NK-92 treated with Interleukin-12 subunit alpha and Interleukin-12 subunit beta, amount 100 ng/mL, for 24 hours (cell line): ENCODE measurements at places on chromosomes 1 and 21.

- no peak for DNase-seq
These were observed 96.9 kb downstream of the RGL1 start for GRCh38 chr1:183901748-183902330.

GRCh38 chr1:117143871-117144270, 22.3 kb upstream of the TRIM45 start:
- DNase-seq, result no peak

DNA sequence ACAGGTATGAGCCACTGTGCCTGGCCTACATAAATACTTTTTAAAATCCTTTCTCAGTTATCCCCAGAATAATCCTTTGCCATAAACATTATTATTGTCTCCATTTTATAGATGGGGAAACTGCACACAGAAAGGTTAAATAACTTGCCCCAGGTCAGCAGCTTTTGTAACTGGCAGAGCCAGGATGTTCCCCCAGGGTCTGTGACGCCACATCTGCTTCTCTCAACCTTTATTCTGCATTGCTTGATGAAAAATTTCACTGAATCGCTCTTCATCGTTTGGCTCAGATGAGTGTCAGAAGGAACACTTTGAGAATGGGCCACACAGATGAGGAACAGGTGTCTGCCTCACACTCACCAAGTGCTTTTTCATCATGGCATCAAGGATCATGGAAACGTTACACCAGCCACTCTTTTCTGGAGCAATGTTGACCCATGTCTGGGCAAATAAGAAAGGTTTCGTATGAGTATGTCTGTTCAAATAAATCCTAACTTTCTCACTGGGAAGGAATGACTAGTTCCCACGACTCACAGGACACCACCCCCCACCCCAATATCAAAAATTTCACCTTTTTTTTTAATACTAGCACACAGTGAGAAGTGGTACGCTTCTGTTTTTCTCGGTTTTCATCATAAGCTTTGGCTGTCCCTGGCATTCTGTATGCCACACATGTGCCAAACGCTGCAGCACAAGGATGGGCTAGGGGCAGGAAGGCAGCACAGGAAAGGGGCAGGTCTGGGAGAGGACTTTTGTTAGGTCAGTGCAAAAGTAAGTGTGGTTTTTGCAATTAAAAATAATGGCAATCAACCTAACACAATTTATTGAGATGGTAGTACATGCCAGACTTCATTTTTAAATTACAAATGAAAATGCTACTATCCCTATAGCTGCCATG, 9.0 kb upstream of the PTGFRN start:
- no peak for DNase-seq

- no peak for DNase-seq
These were observed 450.0 kb downstream of the USP25 start for GRCh38 chr21:16179773-16180172.

- no peak for DNase-seq
These were observed 21.7 kb upstream of the GRIK1 start for GRCh38 chr21:29961291-29962027.

DNA sequence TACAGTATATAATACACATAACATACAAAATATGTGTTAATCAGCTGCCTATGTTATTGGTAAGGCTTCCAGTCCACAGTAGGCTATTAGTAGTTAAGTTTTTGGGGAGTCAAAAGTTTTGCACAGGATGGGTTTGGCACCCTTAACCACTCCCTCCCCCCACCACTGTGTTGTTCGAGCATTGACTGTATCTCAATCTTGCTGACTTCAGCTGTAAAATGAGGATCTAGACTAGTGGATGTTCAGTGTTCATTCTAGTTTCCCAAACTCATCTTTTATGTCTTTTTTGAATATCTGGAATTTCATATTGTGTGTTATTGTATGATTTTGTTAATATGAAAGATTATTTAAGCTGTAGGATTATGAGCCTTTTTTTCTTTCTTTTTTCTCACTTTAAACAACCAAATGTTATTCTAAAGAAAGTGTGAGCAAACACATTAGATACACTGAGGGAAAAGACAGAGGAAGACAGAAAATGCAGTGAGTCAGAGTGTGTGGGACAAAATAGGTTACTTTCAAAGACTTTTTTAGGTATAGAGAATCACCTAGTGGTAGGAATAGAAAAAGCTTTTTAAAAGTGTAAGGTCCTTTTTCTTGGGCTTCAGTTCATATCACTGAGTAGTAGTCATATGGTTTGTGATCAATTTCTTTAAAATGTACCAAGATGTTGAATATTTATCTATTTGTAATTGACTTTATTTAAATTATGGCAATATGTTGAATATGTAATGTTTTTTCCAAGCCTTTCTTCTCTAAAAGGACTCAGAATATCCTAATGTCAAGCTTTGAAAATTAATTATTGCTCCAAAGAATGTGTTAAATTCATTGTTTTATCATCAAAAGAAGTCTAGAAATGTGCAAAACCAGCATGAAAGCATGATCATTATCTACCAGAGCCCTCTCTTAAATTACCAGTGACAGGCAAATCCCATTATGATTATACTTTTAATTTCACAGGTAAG, 17.9 kb upstream of the CENPF start:
- DNase-seq, result no peak

DNA sequence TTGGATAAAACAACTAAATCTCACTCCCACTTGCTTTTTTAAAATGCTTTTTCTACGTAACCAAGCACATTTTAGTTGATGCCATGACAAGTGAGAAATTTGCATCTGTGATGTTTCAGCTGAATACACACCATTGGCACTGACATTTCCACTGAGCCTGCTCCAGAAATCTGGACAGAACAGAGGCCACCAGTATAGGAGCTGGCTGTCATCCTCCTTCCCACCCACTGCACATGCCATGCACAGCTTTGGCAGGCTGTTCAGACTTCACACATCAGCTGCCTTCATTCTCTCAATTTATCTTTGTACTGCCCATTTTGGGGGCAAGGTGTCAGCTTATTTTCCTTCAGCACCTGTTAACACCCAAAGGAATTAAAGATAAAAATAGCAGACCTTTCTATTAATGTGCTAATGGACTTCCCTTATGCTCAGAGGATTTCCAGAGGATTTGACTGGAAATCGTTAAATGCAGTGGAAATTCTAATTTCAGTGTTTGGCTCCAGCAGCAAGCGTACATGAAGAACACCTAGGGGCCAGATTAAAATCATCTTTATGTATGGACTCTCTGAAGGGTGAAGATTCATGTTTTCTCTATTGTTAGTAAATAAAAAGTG, 12.9 kb upstream of the PODN start:
- no peak for DNase-seq

DNA sequence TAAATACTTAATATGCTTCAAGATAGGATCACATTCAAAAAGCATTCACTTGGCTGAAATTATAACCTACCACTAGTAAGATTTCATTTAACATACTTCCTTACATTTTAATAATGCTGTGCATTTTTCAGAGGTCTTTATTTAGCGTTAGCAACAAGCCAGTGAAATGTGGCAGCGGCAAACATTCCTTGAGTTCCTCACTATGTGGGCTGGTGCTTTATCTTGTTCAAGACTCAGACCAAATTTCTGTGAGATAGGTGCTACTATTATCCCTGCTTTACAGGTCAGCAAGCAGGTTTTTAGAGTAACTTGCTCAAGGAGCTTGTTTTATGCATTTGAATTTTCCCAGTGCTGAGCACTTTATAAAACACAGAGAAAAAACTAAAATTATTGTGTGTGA, 132.7 kb downstream of the PLPPR4 start:
- no peak for DNase-seq

DNA sequence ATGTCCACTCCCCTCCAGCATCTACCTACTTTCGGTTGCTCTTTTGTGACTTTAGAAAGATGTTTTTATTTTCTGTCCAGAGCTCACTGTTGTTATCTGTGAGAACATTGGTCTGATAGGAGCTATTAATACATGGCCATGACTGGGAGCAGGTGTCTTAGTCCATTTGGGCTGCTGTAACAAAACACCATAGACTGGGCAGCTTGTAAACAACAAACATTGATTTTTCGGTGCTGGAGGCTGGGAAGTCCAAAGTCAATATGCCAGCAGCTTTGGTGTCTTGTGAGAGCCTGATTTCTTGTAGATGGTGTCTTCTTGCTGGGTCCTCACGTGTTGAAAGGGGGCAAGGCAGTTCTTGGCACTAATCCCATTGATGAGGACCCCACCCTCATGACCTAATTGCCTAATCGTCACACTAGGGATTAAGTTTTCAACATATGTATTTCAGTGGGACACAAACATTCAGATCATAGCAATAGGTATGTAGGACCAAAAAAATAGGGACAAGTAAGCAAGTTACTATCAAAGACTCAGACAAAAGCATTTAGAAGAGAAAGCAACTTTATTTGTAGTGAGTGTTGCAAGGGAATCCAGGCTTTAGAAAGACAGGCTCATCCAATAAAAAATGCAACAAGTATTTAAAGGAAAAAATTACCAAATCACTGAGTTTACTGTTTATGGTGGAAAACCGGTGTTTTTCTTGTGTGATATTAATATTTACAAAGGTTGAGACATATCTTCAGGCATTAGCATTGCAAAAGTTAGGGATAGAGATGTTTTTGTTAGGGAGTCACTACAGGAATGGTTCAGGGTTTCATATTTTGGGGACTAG, 55.2 kb upstream of the WDR26 start:
- DNase-seq, result no peak

DNA sequence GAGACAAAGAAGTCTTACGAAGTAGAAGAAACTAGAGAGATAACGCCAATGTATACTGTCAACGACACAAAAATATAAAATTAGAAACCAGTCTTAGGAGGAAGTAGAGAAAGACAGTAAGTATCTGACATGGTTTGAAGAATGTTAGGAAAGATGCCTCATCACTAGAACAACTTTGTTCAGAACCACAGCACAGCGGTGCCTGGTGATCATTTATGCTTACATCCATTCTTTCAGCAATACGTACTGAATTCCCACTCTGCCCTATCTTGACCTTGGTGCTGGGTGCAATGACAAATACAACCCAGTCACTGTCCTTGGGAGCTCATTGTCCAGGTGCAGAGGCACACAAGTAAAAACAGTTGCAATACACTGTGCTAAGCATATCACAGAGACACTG, 104.4 kb downstream of the TM2D1 start:
- no peak for DNase-seq

DNA sequence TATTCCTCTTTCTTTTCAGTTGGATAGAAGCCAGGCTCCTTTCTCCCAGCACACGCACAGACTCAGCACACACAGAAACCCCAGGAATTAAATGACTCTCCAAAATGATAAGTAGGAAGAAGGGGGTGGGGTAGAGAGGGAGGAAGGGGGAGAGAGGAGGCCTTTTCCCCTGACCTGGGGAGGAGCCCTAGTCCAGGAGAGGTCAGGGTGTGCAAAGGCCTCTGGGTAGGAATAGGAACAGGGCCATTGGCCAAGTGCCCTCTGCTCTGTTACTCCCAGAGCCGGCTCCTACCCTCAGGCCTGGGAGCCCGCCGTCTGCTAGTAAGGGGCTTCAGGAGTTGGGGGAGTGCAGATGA, 35.6 kb upstream of the PUM1 start:
- DNase-seq, result no peak

- no peak for DNase-seq
These were observed 288.5 kb upstream of the POU3F1 start for GRCh38 chr1:38334930-38335592.

- DNase-seq, result no peak
These were observed 41.2 kb upstream of the TDRD10 start for GRCh38 chr1:154460695-154461260.

DNA sequence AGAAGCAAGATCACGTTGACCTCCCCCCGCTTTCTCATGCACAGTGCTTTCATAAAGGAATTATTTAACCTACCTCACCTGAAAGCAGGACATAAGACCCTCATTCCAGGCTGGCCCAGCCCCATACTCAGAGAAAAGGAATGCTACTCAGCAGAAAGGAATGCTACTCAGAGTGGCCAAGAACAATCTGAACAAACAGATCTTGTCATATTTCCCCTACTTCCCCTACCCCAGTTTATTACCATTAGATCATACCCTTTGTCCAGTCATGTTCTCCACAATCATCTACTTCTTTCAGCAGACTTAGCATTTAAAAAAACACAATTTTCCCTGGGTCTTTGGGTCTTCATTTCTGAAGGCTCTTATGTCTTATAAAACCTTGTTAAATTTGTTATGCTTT, 89.8 kb downstream of the SLC16A1 start:
- no peak for DNase-seq

DNA sequence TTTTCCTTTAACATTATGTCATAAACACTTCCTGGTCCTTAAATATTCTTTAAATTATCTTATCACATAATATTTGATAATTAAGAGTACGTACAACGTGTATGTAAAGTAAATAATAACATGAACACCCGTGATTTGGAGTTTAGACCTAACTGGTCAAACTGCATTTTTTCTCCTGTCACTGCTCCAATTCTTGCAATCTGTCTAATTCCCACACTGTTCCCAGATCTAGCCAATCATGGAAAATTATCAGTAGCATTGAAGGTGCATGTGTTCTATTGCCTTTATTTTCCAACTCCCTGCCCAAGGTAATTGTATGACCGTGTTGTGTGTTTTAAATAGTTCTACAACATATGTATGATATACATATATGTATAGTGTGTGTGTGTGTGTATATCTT, 2.1 kb upstream of the PM20D1 start:
- DNase-seq, result no peak

- no peak for DNase-seq
These were observed 139.5 kb downstream of the PAPPA2 start for GRCh38 chr1:176602388-176603004.

DNA sequence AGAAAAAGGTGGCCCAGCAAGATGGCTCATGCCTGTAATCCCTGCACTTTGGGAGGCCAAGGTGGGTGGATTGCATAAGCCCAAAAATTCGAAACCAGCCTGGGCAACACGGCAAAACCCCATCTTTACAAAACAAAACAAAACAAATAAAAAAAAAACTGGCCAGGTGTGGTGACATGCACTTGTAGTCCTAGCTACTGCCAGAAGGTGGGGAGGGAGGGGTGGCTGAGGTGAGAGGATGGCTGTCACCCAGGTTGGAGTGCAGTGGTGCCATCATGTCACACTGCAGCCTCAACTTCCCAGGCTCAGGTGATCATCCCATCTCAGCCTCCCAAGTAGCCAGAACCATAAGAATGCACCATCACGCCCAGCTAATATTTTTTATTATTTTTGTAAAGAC, 22.8 kb downstream of the RERE start:
- no peak for DNase-seq

GRCh38 chr1:211910913-211911485, 80.4 kb upstream of the LPGAT1 start:
- DNase-seq, result no peak

- DNase-seq, result no peak
These were observed 21.9 kb downstream of the SH2D2A start for GRCh38 chr1:156794506-156795373.

- no peak for DNase-seq
These were observed 122.2 kb upstream of the RAB4A start for GRCh38 chr1:229148743-229149142.

GRCh38 chr1:53446051-53446450, 13.1 kb upstream of the DMRTB1 start:
- DNase-seq, result no peak

- no peak for DNase-seq
These were observed 9.1 kb upstream of the SLC30A2 start for GRCh38 chr1:26055041-26055440.

- DNase-seq, result no peak
These were observed 1.4 kb upstream of the ARHGEF2 start for GRCh38 chr1:155979597-155980343.
